ENCODE measurements at places on chromosomes 13 and 19.
A peak's percentile ranks its signal among the peaks of the same experiment; 100 is the strongest.

DNA sequence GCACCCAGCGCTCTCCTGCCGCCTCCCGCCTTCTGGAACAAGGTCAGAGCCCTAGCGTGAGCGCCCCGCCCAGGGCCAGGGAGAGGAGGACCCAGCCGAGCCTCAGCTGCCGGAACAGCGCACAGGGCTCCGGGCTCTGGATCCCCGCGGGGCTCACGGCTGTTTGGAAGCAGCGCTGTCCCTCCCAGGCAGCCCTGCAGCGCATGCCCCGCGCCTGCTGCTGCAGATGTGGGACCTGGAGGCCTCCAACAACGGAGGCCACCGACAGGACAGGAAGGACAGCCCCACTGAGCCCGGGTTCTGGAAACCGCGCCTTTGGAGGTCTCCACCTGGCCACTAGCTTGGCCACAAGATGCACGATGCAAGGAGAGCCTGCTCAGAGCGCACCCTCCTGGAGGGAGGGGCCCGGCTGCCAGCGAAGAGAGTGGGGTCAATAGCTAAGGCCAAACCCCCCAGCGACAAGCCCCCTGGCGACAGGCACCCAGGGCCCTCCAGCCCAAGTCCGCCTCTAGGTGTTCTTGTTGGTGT is 12.6 kb downstream of the ZSCAN18 start:
- no peak for DNase-seq

- no peak for DNase-seq
Measured at GRCh38 chr13:61045251-61045650, 370.4 kb downstream of the PCDH20 start.

GRCh38 chr19:10747271-10747670 is 29.4 kb downstream of the DNM2 start:
- DNase-seq: no peak

DNA sequence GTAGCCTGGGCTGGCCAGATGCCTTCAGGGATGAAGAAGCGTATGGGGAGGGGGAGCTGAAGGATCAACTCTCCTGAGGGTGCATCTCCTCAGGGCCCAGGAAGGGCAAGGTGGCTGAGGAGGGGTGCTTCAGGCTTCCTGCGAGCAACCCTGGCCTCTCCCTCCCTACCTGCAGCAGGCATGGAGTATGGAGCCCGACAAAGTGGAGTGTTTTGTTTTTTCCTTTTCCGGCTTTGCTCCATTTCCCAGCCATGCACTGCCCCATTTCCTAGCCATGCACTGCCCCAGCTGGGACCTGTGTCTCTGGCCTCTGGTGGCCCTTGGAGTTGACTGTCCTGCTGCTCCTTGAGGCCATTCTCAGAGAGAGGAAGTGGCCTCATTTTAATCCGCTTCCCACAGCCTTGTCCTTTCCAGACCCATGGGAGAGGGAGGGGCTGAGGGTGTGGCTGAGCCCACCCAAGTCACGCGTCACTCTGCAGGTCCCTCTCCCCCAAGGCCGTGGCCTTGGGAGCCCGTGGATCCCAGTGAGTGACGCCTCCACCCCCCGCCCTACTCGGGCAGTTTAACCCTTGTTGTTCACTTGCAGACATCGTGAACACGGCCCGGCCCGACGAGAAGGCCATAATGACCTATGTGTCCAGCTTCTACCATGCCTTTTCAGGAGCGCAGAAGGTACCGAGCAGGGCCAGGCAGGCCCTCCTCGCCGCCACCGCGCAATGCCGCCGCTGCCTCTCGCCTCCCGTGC is 34.4 kb downstream of the CAPN12 start:
- DNase-seq: no peak

- DNase-seq: no peak
Measured at GRCh38 chr19:1271528-1272422, 2.6 kb downstream of the CIRBP start.

DNA sequence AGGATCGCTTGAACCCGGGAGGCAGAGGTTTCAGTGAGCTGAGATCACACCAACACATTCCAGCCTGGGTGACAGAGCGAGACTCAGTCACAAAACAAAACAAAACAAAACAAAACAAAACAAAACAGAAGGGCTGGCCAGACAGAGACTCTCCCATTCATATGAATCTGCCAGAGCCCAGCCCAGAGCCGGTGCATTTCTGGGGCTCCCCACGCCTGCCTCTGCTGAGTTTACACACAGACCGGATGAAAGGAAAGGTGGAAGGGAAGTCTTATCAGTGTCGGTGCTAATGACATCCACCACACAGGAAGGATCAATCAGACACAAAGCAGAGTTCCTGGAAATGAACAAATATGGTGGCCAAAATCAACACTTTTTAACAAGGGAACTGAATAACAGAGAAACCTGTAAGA is 6.8 kb downstream of the TRAPPC6A start:
- DNase-seq: peak; percentile 45

GRCh38 chr19:18514800-18515682 is 6.8 kb downstream of the ELL start:
- no peak for DNase-seq

- DNase-seq: no peak
Measured at GRCh38 chr19:24046550-24046949, 40.4 kb upstream of the ZNF254 start.

DNA sequence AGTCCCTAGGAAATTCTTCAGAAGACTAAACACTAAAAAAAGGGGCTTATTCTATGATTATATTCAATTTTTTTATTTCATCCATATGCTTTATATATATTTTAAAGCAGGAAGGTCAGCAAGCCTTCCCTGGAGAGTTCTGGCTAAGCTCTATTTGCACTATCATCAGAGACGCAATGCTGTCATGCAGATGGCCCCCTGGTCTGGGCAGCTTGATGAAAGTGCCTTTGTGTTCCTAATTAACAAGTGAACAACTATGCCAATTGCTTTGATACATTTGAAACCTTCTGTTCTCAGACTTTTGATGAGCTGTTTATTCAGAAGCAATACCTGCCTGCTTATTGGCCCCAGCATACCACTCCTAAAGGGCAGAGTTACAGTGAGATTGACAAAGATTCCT is 1344.6 kb downstream of the OLFM4 start:
- no peak for DNase-seq

DNA sequence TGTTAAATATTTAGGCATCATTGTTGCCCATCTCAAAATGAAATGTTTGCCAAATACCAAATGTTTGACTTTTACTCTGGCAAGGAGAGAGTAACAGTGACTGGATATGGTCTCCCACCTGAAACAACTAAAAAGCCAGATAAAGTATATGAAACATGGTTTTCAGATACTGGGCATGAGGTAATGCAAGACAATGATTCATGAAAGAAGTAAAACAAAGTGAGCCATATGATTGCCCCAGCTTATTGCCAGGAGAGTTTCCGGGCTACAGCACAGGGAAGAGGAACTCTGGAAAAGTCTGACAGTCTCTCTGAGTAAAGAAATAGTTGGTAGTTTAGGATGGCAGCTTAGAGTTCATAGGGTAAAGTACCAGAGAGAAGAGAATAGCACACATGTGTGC is 354.6 kb downstream of the DNAJC15 start:
- DNase-seq: no peak

All from thymus (tissue), 14 donors.